ENCODE measurements at places on chromosomes 2 and 18.

- no peak for DNase-seq
Observed at GRCh38 chr18:41618147-41618546, 336.9 kb upstream of the PIK3C3 start.

- DNase-seq, result no peak
Observed at GRCh38 chr18:495452-495851, 5.0 kb downstream of the COLEC12 start.

- no peak for DNase-seq
Observed at GRCh38 chr2:16707014-16707623, 41.5 kb upstream of the CYRIA start.

DNA sequence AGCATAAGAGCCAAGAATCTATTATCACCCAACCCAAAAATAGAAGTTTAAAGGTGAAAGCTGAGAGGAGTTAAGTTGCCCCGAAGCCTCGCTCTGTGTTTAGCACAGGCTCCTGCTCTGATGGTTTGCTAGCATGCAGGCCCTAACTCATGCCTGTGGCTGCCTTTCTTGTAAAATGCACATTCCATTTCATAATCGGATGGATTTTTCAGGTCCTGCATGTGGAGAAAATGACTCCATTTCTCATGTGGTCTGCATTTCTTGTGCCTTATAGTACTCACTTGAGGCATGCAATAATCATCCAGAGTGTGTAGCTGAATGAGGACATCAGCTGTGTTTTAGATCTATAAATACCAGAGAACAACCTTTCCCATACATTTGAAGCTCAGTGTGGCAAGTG lies 381.8 kb downstream of the CPS1 start:
- no peak for DNase-seq

DNA sequence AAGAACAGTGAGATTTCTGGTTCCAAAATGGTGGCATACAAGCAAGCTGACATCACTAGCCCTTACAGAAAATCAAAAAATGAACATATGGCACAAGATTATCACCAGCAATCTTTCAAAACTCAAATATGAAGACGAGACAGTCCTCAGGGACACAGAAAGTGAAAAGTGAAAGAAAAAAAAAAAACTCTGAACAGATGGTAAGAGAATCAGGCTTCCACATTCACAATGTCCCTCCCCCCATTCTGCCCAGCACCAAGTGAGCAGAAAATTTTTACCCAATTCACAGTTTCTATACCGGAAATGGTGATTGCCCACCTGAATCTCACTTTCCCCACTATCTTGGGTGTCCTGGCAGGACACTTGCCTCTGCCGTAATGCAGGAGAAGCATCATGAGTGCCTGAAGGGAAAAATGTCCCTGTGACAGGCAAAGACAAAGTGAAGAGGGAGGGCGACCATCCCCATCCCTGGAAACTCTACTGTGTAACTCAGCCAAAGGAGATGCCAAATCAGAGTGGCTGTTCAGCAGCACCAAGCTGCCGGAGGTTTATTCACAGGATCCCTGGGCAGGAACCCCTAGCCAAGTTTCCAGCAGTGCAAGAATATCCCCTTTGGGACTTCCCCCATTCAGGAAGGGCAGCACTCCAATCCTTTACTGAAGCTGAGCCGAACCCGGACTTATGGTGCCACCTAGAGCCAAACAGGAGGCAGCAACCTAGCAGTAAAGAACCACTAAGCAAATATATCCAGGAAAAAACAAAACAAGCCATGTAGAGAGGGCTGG lies 312.2 kb downstream of the LRATD1 start:
- no peak for DNase-seq

DNA sequence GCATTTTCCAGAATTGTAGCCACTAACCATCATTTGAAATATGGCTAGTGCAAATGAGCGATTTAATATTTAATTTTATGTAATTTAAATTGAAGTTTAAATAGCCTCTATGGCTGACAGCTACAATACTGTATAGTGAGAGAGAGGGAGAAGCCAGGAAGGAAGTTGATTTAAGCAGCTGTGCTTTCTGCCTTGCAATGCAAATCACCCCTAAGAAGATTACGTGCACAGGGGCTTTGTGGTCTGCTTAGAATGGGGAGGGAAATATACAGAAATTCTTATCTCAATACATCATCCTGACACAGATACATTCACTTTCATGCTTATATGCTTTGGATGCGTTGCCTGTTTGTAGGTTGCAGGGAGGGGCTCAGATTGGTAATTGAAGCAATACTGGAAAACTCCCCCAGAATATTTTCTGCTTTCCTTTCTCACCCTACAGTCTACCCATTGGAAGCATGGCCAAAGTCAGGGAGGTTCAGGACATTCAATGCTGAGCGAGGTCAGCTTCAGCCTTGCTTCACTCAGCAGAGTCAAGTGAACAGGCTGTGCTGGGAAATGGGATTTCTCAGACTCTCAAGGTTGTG lies 674.0 kb downstream of the CNTNAP5 start:
- no peak for DNase-seq

DNA sequence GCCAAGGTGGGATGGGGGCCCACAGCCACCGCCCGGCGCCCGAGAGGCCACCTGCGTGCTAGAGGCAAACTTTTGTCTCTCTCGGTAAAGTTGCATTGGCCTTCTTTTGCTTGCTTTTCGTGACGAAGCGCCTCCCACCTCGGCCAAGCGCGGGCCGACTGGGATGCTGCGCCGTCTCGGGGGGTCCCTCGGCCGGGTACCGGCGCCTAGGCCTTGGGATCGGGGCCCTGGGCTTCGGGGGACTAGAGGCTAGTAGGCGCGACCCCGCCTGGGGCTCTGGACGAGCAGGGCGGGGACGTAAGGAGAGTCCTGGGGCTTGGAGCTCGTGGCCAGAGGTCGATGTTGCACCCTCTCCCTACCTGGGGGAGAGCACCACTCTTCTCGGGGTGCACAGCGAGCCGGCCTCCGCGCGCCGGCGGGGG lies 545 bp downstream of the GLI2 start:
- no peak for DNase-seq

DNA sequence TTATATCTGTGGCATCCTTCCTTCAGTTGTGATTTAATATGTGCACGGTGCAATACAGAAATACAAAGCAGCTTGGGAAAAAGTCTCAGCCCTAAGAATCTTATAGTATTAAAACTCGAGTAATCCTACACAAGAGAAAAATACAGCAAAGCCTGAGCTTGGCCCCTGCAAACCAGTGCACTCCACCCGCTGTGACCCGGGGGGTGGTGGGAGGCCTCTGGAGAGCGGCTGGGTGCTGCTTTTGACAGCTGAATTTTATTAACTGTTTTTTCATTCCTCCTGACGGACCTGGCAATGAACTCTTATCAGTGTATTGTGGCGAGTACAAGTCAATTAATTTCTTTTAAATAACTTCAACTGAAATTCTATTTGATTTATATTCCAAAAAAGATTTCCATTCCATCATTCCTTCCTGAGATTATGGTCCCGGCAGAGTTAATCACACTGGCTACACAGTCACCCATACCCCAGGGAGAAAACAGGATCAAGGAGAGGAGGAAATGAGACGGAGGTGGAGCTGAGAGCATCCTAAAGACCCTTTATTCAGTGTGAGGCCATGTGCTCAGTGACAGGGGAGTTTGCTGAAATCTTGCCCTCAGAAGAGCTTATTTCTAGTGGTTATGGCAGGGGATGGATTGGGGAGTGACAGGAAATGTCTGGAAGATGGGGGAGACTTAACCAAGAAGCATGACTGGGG lies 124.8 kb downstream of the KLHL29 start:
- no peak for DNase-seq

DNA sequence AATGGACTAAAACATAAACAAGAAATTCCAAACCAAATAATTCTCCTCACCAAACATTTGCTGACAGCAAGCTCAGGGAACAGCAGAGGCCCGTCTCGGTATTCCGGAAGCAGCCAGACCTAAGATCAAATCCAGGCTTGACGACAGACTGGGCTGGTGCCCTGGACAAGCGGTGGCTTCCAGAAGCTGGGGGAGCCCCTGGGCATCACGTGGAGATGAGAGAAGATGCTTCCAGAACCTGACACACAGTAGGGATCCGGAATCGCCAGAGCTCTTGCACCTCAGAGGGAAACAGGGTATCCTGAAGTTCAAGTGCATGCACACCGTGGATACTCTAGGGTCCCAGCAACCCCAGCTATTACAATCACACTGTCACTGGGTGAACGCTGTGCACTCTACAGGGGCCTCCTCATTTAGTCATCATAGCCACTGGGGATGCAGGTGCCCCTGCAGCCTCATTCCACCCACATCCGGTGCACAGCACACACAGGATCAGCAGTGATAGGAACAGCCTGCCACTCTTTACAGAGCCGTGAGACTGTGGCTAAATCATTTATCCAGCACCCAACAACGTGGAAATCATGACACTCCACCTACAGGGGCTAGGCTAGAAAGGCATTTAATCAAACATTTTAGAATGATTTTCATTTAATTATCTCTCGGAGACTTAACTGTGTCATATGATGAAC lies 102.6 kb downstream of the HDAC4 start:
- DNase-seq, result no peak

DNA sequence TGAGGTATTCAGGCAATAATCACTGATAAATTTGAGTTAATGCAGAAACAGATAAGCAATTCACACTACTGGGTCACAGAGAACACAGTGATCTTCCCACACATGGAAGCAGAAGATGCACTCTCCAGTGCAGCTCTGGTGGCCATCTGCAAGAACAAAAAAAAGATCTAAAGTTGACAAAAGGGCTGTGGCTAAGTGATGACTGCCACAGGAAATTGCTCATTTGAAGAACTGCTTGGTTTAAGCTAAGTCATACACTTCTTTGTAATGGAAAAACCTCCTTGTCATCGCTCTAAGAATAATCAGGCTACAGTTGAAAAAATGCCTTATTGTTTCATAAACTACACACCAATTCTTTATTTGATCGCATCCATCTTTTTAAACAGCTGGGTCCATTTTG lies 115.1 kb downstream of the DTNB start:
- DNase-seq, result no peak

GRCh38 chr2:10196110-10196892 lies 73.8 kb downstream of the RRM2 start:
- DNase-seq, result no peak

DNA sequence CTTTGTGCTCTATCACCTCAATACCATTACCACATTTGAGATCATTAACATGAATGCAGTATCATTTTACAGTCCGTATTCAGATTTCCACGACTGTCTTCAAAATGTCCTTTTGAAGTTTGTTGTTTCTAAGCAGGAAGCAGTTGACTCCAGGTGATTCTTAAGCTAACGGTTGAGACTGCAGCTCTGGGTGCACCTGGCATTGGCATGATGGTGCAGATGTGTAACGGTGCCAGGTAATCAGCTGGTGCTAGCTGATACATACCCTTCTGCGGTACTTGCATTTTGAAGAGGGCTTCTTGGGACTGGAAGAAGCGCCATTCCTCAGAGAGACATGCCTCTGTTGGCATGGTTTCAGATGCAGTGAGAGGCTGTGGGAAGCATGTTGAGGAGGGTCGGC lies 19.5 kb downstream of the SIGLEC15 start:
- no peak for DNase-seq

- DNase-seq, result no peak
Observed at GRCh38 chr2:37653805-37654378, 17.6 kb downstream of the CDC42EP3 start.

GRCh38 chr2:8357738-8358518 lies 323.9 kb upstream of the ID2 start:
- DNase-seq, result no peak

DNA sequence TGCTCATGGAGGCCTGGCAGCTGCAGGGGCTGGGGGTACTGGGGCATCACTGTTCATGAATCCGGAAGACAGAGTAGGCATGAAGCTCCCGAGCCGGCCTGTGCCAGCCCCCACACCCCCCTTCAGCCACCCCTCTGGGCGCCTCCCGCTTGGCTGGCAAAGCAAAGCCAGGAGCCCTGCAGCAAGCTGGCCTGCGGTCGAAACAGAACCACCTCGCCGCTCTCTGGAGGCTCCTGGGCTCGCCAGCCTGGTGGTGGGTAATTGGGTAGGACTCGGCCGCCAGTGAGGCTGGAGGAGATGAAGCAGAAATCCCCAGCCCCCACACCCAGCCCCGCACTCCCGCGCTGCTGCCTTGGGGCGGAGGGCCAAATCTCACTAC lies 70.9 kb upstream of the GPC1 start:
- DNase-seq, result no peak

- DNase-seq, result no peak
Observed at GRCh38 chr18:75053028-75053629, 155.8 kb downstream of the PTGR3 start.

DNA sequence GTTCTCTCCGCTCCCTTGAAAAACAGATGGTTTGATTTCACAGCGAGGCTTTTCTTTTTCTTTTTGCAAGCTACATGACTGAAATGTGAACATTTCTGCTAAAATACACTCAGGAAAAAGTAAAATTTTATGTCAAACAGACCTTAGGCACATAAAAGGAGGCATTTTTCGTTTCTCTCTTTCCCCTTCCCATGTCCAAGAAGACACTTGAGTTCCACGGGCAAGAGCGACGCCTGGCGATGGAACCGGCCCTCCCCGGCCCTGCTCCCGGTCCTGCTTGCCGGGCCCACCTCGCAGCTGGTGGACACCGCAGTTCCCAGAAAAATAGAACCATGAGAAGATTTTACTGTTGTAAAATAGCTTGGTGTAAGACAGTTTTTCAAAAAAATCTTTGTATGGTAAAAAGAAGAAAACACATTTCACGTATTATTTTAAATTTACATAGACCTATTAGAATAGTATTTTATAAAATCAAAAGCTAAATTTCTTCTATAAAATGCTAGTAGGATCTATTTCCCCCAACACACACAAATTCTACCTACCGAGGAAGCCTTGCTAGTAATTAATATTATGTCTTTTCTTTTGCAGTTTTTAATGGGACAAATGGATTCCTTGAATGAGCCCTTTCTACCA lies 2.3 kb upstream of the ALKAL2 start:
- no peak for DNase-seq

- DNase-seq, result no peak
Observed at GRCh38 chr2:241645056-241645914, 7.8 kb downstream of the ATG4B start.

DNA sequence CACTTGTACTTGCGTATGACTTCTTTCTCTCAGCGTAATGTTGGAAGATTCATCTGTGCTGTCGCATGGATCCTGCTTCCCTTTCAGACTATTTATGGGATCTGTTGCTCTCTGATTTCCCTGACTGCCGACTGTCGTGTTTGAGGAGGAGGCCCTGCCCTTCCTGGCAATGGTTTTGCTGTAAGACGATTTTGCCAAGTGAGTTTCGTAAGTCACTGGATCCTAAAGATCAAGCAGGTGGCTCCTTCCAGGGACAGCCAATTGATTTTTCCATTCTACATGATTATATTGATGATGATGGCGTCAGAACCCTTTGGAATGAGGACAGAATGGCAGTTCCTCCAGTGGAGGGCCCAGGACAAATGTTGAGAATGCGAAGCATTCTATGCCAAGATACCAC lies 8.7 kb upstream of the B3GNT2 start:
- no peak for DNase-seq

All from activated naive CD4-positive, alpha-beta T cell (primary cell).